ENCODE measurements at places on chromosomes 13 and 19. TPM values are rescaled to one million over a fixed set of nuclear protein-coding genes. Genes with fewer than 3 reads are reported as not detected.

The CAPN12 gene
- total RNA-seq: not detected

The TLE6 gene
- 0.30 TPM for total RNA-seq

The LMTK3 gene
- 1.4 TPM for total RNA-seq

The ZNF823 gene
- 3.1 TPM for total RNA-seq

The HSD11B1L gene
- total RNA-seq: 5.5 TPM

The SHISA7 gene
- not detected for total RNA-seq

The IGFL2 gene
- not detected for total RNA-seq

The VSTM2B gene
- not detected for total RNA-seq

The KIR2DL4 gene
- total RNA-seq: not detected

The EDDM13 gene
- not detected for total RNA-seq

The TJP3 gene
- total RNA-seq: 0.22 TPM

The NEK3 gene
- 5.1 TPM for total RNA-seq

The AMER2 gene
- total RNA-seq: not detected

The MYO1F gene
- total RNA-seq: 8.0 TPM

The CALR3 gene
- total RNA-seq: not detected

The MBD3L4 gene
- not detected for total RNA-seq

The GPC5 gene
- 1.8 TPM for total RNA-seq

The SPRED3 gene
- 0.10 TPM for total RNA-seq

GRCh38 chr19:2327773-2328400, 499 bp downstream of the LSM7 start:
- no peak for DNase-seq

DNA sequence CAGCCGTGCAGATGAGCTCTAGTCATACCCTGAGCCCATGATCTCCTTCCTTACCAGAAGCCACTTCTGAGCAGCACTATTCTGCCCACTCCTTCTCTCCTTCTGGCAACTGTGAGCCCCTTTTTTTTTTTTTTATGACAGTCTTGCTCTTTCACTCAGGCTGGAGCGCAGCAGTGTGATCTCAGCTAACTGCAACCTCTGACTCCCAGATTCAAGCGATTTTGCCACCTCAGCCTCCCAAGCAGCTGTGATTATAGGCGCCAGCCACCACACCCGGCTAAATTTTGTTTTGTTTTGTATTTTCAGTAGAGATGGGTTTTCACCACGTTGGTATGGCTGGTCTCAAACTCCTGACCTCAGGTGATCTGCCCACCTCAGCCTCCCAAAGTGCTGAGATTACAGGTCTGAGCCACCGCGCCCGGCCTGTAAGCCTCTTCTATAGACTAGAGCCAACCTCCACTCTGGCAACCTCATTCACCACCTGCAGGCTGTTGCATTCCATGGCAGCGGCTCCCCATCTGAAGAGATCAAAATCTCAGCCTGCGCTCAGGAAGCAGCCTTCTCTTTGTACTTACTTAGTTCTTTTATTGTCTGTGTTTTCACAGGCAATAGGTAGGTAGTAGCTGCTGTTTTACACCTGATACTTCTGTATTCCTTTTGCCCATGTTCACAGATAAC, 34.8 kb upstream of the NDFIP2 start:
- DNase-seq: no peak

DNA sequence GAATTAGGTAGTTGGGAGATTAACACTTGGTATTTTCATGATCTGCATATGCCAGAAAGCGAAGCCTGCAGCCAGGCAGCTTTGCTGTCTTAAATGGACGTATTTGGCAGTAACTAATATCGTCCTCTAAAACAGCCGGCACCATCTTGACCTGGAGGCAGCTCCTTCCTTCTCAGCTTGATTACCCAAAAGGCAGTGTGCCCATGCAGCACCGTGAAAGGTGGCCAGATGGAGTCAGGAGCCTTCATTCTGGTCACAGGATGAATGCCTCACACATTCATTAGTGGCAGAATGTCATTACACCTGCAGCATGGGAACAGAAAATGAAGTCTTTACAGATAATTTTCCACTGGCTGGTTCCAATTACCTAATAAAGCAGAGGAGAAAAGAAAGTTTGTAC, 59.0 kb upstream of the FLT1 start:
- no peak for DNase-seq

DNA sequence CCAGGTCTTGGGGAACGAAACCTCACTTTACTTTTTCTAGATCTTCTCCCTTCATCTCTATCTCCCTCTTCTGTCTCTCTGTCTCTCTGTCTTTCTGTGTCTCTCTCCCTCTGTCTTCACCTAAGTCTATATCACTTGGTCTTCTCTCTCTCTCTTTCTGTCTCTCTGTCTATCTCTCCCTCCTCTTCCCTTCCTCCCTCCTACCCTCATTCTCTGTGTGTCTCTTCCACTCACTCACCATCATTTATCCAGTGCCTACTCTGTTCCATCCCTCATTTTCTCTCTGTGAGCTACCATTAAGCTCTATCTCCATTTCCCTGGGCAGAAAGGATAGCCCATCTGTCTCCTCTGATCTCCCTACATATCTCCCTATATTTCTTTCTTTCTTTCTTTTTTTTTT, 32.2 kb upstream of the FBL start:
- DNase-seq: no peak

- DNase-seq: no peak
These were observed 9.5 kb downstream of the SHANK1 start for GRCh38 chr19:50710094-50710493.

- no peak for DNase-seq
These were observed 1024.0 kb upstream of the PCDH9 start for GRCh38 chr13:68254151-68254550.

DNA sequence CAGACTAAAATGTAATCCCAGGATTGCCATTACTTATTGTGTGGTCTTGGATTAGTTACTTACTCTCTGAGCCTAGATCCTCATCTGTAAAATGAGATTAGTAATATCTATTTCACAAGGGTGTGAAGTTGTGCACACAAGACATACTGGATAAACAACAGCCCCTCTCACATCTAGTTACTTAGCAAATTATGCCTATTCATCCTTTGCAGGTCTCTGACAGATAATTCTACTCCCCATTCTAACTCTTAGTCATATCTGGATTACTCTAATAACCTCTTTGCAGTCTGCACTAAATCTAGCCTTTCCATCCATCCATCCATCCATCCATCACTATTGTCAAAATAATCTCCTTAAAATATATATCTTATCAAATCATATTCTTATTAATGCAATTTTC, 12.4 kb downstream of the MTRF1 start:
- no peak for DNase-seq

DNA sequence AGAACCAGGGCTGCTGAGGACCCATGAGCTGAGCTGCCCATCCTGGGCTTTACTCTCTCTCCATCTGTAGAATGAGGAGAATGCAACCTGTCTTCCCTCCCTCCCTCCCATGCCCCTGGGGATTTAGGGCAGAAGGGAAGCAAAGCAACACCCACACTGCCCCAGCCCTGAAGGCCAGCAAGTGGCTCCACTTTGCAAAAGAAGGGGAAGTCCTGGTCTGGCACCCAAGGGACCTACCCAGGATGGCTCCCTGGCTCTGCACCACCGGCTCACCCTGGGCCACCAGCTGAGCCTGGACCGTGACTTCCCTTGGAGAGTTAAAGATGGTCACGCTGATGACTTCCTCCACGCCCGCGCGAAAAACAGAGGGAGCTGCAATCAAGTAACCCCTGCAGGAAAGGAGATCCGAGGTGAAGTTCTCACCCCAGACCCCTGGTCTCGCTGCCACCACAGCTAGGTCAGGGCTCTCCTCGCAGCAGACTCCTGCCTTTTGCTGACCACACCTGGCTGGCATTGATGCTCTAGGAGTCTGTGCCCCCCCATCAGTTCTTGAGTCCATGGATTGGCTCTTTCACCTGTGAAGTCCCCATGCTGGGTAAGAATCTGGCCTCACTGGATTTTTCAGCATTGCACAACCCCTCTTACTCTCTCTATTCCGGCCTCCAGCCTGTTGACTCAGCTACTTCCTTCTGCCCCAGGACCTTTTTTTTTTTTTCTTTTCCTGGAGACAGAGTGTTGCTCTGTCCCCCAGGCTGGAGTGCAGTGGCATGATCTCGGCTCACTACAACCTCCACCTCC, 4.6 kb downstream of the CPAMD8 start:
- DNase-seq: no peak

GRCh38 chr19:55858401-55858800, 22.1 kb downstream of the NLRP4 start:
- no peak for DNase-seq

GRCh38 chr19:30648866-30649862, 277.0 kb downstream of the ZNF536 start:
- no peak for DNase-seq

DNA sequence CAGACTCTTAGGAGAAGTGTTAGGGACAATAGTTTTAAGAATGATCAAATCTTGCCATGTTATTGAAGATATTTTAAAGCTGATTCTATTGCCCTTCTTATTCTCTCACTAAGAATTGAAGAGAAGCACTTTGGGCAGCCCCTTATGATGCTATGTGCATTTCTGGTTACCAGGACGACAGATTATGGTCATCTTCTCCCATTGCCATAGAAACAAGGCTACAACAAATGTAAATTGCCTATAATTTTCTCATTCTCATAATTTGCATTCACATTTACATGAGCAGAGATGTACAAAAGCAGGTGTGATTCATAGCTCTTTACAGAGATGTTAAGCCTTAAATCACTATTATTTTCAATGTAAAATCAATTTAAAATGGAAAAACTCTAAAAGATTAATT, 137.3 kb upstream of the PCDH9 start:
- no peak for DNase-seq

DNA sequence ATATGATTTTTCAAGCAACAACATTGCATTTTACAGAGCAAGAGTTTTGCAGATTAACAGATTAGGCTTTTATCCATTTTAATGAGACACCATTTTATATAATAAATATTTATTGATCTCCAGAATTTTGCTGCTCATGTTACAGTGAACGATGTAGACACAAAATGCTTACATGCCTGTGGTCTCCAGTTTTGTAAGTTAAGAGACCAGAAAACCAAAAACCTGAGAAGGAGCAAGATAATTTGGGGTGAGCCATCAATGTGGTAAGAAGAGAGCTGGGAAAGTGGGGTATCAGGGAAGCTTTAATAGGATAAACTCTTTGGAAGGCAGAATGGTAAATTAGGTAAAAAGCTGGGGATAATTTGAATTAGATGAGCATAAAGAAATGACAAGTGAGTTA, 2100.5 kb upstream of the PCDH20 start:
- DNase-seq: no peak

DNA sequence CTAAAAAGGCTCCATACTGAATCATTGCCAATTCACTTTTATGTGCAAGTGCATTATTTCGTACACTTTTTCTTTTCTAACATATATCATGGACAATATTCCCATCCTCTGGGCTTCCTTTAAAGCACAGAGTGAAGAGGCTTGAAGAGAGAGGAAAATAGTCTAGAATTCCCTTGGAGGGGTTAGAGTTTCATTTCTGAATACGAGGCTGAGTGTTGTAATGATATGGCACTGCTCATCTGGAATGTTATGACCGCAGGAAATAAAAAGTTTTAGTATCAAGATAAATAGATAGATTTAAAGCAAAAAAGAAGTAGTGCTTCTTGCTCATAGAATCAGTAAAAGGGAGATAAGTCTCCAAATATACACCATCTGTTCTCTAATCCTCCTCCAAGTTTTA, 412.3 kb upstream of the SLITRK1 start:
- DNase-seq: no peak

All from left ventricle myocardium superior (tissue), 1 donor.